ENCODE measurements at places on chromosomes 13 and 19.

DNA sequence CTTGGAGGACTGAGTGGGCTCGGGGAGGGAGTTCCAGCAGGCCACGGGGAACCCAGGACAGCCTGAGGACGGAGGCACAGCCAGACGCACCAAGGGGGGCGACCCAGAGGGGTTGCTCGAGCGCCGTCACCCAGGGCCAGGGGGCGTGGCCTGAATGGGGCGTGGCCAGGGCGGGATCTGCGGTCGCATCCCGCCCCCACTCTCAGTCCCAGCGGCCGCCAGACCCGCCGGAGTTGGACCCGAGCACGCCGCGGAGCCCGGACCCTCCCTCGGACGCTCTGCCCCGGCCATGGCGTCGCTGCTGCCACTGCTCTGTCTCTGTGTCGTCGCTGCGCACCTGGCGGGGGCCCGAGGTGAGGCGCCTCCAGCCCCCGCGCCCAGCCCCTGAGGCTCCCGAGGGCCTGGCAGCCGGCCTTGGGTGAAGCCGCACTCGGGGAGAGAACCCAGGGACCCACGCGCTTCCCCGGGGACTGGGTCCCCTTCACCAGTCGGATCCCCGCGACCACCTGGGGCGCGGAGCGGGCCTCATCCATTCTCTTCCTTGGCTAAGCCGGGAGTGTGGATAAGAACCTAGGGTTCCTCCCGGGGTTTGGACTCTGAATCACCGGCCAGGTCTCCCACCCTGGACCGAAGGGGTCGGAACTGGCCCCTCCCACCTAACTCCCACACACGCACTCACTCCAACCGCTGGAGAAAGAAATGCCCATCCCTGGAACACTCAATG is at the start of gene CILP2:
Gene CILP2 (plus strand): TSS at position 205 of the 724 bp plus-strand sequence. CDS start 85 bp downstream, at position 290.
- no peak for DNase-seq

DNA sequence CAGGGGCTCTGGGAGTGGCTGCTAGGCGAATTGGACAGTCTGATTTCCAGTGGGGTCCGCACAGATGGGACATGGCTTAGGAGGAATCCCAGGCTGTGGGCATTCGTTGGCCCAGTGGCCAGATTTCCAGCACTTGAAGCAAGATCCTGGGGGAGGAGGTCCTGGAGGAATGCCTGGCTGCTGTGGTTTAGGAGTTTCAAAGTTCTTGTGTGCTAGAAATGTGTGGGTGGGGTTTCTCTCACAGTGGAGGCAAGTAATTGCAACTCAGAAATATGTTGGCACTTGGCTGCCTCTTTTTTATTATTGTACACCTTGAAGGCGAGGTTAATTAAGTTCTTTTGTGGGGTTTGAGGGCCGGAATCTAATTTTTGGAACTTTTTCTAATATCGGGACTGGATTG is 17.1 kb downstream of the IGFL3 start:
- no peak for DNase-seq

GRCh38 chr19:13850910-13851733 is 25.8 kb upstream of the NANOS3 start:
- DNase-seq: peak; percentile 72

DNA sequence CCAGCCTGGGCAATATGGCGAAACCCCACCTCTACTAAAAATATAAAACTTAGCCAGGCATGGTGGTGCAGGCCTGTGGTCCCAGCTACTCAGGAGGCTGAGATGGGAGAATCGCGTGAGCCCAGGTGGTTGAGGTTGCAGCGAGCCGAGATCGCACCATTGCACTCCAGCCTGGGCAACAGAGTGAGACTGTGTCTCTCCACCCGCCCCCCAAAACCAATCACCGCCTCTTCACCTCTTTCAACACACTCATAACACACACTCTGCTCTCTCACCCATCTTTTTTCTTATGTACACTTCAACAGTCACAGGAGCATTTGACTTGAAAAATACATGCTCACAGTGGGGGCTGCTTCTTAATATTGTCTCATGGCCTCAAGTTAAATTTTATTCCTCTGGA is 76.8 kb downstream of the ESD start:
- no peak for DNase-seq

- no peak for DNase-seq
Measured at GRCh38 chr13:36242761-36243160, 28.4 kb upstream of the SOHLH2 start.

DNA sequence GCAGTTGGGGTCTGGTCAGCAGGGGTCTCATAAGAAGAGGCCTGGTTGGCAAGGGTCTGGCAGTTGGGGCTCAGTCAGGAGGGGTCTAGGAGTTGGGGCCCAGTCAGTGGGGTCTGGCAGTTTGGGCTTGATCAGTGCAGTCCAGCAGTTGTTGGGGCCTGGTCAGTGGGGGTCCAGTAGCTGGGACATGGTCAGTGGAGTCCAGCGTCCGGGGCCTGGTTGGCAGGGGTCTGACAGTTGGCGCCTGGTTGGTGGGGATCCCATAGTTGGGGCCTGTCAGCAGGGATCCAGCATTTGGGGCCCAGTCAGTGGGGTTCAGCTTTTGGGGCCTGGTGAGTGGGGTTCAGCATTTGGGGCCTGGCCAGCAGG is 60.5 kb upstream of the TPM4 start:
- no peak for DNase-seq

GRCh38 chr13:66520511-66521355 is 709.4 kb downstream of the PCDH9 start:
- no peak for DNase-seq

GRCh38 chr13:79402074-79402635 is 3.9 kb downstream of the RBM26 start:
- no peak for DNase-seq

DNA sequence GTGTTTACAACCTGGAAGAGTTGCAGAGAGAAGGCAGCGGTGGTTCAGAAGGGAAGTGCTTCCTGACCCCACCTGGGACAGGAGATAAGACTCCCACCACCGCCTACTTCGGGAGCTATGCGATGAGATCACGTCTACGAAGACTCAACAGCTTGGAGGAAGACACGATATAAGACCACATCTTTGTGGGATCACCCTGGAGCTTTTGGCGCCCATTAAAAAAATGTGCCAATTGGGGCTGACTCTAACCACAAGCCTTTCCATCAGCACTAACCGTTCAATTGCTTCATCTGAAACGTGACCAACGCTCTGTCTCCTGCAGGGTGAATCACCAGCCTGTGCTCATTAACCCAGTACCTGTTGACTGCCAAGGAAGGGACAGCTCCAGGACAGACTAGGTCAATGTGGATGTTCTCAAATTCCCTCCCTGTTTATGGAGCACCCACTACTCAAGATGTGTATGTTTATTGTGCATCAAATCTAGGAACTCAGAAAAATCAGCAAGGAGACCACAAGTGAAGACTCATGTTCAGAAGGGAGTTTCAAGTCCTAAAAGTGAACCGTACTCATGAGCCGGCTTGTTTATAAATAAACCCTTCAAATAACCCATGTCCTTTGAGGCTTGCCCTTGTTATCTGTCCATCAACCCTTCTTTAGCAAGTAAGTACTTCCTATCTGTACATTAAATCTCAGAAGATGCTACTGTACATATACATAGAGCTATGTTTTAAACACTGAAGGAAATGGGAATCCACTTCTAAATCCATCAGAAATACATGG is 67.5 kb downstream of the LATS2 start:
- DNase-seq: no peak

DNA sequence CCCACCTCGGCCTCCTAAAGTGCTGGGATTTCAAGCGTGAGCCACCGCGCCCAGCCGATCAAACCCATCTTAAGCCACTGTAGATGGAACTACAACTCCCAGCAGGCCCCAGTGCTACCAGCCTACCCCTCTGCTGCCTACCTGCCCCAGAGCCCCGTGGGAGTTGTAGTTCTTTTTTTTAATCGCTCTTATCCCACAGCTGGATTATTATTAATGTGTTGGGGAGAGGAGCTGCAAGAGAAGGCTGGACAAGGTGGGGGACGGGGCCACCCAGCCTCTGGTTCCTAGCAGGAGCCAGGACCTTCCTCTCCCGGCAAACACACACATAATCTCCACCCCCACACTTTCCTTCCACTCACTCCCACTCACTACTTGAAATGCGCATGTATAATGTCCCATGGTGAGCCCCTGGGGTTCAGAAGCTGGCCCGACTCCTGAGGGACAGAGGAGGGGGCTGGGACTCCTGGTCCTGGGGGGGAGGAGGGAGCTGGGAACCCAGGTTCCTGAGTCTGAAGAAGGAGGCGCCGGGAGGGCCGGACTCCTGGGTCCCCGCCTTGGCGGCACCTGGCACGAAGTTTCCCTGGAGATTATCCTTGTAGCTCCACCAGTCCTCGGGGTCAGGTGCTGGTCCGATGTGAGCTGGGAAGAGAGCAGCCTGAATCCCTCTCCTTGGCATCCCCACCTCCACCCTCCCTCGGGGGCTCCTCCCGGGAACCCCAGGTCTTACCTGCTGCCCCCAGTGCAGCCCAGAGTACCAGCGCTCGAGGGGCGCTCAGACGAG is 958 bp downstream of the CA11 start:
- DNase-seq: peak; percentile 65

DNA sequence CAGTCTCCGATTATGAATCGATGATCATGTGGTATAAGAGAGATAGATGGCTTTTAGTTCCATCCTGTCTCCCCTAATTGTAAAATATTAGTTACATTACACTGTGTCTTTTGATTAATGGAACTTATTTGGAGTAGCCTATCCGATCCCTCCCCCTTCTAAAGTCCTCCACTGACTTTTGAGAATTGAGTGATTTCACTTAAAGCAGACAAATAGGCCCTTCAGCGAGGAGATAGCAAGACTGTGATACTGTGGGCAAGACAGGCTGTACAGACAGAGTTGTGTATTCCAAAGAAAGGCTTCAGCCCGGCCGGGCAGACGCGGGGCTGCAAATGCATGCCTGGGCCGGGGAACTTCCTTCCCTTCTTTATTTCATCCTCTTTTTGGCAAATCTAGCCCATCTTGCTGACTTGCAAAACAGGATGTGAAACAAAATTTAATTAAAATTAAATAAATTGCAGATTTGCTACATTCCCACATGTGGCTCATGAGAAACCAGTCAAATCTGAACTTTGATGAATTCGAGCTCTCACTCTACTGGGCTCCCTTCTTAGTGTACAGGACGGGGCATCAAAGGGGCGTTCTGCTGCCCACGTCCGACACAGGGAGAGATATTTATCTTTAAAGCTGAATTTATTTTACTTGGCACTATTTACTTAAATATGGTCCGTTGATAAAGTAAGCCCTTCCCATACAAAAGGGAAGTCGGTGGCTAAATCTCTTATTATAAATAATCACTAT is 314.8 kb downstream of the ZNF536 start:
- no peak for DNase-seq

- no peak for DNase-seq
Measured at GRCh38 chr19:42554046-42554575, 25.8 kb upstream of the CEACAM1 start.

- DNase-seq: no peak
Measured at GRCh38 chr13:31433746-31434145, 234.0 kb downstream of the B3GLCT start.

GRCh38 chr13:102117175-102117831 is 284.5 kb downstream of the FGF14 start:
- no peak for DNase-seq

- no peak for DNase-seq
Measured at GRCh38 chr13:42129033-42129432, 80.6 kb downstream of the DGKH start.

GRCh38 chr13:35784286-35784951 is 307.9 kb upstream of the MAB21L1 start:
- DNase-seq: no peak

DNA sequence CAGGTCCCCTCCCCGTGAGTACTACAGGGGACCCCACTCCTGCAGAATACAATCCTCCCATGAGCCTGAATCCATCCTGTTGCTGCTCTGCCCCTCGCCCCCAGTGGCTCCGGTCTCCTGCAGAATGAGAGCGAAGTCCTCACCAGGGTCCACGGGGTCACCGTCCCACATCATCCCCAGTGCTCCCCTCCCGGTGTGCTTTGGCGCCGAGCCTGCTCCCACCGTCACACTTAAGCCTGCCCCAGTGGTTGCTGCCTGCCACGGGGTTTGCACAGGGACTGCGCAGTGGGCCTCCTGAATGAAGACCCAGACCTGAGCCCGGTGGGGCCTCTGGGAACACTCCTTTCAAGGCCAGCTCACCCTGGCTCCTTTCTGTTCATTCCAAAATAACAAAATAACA is 30.5 kb downstream of the NKPD1 start:
- DNase-seq: no peak

GRCh38 chr13:99218545-99218944 is 17.9 kb downstream of the UBAC2 start:
- DNase-seq: no peak

GRCh38 chr19:7010722-7011593 is 10.3 kb downstream of the MBD3L2B start:
- no peak for DNase-seq

GRCh38 chr19:46371371-46371901 is 24.5 kb downstream of the PPP5C start:
- DNase-seq: no peak

GRCh38 chr13:95248953-95249352 is 52.3 kb downstream of the ABCC4 start:
- DNase-seq: no peak
